HuH-7.5 (cell line): ENCODE measurements at places on chromosomes 1 and 21.

DNA sequence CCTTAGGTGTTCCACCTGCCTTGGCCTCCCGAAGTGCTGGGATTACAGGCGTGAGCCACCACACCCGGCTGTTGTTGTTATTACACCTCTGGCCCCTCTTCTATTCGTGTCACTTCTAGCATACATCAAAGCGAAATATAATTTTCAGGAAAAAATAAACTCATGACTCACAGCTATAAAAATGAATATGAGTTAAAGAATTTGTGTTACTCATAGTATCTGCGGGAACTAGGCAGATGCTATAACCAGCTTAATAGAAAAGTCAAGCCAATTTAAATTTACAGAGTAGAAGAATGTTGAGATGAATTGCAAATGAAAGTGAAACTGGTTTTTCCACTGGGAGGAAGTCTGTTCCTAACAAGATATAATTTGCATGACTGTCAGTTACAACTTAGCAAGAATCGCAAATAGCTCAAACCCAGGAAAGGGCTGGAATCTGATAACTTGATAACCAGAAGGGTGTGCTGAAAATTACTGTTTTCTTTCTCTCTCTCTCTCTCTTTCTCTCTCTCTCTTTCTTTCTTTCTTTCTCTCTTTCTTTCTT is 11.2 kb downstream of the OR2W3 start:
- no peak for DNase-seq

GRCh38 chr1:157382351-157382750 is 170.0 kb downstream of the FCRL5 start:
- no peak for DNase-seq

DNA sequence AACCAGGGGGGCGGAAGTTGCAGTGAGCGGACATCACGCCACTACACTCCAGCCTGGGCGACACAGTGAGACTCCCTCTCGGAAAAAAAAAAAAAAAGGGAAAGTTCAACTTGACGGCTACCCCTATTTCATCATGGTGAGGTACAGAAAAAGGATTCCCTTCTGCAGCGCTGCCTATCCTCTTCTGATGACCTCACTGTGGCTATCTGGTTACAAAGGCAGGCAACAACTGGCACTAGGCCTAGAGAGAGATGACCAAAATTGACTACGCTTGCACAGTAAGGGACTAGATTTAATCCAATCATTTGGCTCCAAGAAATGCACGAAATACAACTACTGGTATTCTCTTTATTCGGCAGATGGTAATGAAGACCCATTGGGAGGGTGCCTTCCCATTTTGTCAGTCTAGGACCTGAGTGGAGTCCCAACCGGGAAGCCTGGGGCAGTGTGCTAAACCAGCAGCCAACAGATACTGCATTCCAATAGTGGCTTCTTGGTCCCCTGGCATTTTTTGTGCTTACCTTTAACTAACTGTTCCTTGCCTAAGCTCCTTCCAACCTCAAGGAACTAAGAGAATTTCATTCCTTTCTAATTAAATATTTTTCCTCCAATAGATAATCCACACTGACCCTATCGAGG is 36.6 kb downstream of the ITPKB start:
- no peak for DNase-seq

DNA sequence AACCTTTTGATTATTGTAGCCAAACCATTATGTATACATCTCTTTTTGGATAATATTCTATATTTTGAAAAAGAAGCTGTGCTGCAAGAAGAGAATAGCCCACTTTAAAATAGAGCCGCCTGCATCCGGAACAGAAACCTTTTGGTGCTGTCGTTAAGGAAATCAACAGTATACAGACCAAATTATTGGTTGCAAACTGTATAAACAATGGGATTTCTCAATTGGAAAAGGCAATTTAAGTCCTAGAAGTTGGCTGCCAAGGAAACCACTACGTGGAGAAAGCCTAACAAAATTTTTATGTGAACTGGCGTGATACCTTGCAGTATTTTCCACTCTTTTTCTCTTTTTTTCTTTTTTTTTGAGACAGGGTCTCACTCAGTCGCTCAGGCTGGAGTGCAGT is 25.8 kb downstream of the DESI2 start:
- no peak for DNase-seq

DNA sequence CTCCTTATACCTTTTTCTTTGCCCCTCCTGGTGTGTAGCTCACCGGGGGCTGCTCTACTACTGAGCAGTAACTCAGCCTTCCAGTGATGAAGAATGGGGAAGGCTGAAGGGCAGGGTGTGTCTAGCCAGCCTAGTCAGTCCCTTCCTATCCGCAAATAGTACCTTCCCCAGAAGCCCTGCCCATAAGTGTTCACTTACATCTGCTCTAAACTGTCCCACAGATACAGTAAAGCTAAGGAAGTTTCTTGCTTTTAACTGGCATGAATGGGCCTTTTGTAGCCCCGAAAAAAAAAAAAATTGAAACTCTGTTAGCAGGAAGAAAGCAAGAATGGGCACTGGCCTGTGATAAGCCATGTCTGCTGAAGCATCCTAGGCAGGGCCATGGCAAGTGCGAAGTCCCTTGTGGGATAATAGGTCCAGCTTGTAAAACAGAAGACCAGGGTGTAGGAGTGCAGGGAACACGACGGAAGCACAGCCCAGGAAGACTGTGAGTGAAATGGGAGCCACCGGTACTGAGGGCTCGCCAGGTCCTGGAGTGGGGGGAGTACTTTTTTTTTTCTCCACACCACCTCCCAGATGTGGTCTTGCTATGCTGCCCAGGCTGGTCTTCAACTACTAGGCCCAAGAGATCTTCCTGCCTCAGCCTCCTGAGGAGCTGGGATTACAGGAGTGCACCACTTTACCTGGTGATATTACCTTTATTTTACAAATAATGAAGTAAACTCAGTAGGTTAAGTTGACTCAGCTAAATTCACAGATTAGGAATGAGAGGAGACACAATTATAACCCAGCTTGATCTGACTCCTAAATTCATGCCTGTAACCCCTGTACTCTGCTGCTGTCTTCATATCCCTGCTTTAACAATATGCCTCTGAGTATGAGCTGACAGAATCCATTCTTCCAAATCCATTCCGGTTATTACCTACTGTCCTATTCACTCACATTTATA is 347.5 kb downstream of the SMYD3 start:
- no peak for DNase-seq

DNA sequence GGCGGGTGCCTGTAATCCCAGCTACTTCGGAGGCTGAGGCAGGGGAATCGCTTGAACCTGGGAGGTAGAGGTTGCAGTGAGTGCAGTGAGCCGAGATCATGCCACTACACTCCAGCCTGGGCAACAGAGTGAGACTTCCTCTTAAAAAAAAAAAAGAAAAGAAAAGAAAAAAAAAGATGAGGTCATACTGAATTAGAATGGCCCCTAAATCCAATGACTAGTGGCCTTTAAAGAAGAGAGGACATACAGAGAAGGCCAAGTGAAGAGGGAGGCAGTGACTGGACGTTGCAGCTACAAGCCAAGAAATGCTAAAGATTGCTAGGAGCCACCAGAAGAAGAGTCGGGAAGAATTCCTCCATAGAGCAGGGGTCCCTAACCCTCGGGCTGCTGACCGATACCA is 76.9 kb upstream of the TIAM1 start:
- no peak for DNase-seq

DNA sequence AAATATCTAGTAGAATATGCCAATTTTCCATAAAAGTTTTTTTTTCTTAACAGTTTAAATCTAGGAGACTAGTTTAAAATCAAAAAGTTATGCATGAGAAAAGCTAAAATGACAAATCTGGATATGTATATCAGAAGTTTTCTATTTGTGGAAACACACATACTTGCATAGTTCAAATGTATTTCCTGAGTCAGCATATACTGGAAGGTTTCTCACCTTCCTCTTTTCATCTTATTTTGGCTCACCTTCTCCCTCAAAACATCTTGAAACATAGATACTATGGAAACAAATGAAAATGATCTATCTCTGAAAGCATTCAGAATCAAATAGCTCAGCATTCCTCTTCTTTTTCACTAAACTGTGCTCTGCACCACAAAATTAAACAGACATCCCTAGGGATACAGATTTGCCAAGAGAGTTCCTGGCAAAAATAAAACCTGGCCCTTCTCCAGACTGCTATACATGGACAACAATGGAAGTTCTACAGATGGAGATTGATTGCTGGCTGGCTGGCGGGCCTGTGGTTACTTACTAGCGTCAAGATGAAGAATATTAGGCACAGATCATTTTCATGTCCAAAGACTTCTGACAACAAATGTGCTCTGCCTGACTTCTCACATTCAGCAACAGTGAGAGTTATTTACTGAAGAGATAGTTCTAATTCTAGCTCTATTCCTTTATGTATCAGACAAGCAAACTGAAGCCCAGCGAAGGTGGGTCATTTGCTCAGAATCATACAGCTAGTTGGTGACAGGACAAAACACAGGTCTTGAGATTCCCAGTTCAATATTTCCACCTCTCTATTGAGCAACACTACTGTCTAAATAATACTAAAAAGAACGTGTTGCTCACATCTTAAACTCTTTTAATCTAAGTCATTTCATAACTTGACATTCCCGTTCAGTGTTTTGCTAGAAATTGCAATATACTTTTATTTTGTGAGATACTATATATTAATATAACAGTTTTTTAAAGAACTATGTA is 26.6 kb downstream of the DIPK1A start:
- no peak for DNase-seq

GRCh38 chr1:116487031-116487430 is 83.8 kb downstream of the CD58 start:
- DNase-seq, result no peak

- DNase-seq, result no peak
These were observed 14.2 kb upstream of the HSD3B1 start for GRCh38 chr1:119492763-119493162.

DNA sequence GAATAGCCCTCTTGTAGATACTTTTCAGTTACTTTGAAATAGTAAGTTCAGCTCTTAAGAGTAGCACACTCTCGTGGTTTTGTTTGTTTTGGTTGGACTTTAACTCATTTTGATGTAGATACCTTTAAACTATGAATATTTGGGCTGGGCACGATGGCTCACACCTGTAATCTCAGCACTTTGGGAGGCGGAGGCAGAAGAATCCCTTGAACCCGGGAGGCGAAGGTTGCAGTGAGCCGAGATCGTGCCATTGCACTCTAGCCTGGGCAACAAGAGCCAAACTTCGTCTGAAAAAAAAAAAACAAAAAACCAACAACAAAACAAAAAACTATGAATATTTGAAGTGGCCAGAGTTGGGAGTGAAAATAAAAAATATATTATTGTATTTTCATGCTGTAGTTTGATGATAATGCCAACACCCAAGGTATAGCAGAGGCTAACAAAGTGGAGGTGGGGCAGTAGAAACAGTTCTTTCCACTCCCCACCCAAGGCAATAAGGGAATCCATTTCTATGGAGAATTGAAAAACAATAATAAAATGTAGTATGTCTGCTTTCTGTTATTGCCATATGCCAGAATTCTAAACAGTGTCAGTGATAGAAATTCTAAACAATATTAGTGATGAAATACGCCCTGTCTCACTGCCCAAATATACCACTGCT is 1.7 kb downstream of the ZNF326 start:
- DNase-seq, result no peak

- DNase-seq, result no peak
These were observed 53.3 kb downstream of the CD247 start for GRCh38 chr1:167465018-167465417.
